ENCODE measurements at places on chromosomes 3 and 15. TPM values are rescaled to one million over a fixed set of nuclear protein-coding genes. Genes with fewer than 3 reads are reported as not detected.

GRM7 gene
- not detected for polyA plus RNA-seq

CCR3 gene
- polyA plus RNA-seq, result 0.16 TPM

TF gene
- 0.30 TPM for polyA plus RNA-seq

CLDN18 gene
- polyA plus RNA-seq, result not detected

SERINC4 gene
- not detected for polyA plus RNA-seq

CCDC33 gene
- not detected for polyA plus RNA-seq

PRSS50 gene
- not detected for polyA plus RNA-seq

SLC28A2 gene
- not detected for polyA plus RNA-seq

NDN gene
- polyA plus RNA-seq, result 0.75 TPM

TERC gene
- polyA plus RNA-seq, result 0.69 TPM

MORC1 gene
- polyA plus RNA-seq, result not detected

TRIM42 gene
- polyA plus RNA-seq, result not detected

CAMK1 gene
- polyA plus RNA-seq, result 2.3 TPM

ABHD17C gene
- polyA plus RNA-seq, result 11.8 TPM

TFRC gene
- polyA plus RNA-seq, result 109 TPM

SATB1 gene
- 7.8 TPM for polyA plus RNA-seq

UNC45A gene
- polyA plus RNA-seq, result 91.0 TPM

Measured in keratinocyte (primary cell).